ENCODE measurements at places on chromosomes 3 and 15.

DNA sequence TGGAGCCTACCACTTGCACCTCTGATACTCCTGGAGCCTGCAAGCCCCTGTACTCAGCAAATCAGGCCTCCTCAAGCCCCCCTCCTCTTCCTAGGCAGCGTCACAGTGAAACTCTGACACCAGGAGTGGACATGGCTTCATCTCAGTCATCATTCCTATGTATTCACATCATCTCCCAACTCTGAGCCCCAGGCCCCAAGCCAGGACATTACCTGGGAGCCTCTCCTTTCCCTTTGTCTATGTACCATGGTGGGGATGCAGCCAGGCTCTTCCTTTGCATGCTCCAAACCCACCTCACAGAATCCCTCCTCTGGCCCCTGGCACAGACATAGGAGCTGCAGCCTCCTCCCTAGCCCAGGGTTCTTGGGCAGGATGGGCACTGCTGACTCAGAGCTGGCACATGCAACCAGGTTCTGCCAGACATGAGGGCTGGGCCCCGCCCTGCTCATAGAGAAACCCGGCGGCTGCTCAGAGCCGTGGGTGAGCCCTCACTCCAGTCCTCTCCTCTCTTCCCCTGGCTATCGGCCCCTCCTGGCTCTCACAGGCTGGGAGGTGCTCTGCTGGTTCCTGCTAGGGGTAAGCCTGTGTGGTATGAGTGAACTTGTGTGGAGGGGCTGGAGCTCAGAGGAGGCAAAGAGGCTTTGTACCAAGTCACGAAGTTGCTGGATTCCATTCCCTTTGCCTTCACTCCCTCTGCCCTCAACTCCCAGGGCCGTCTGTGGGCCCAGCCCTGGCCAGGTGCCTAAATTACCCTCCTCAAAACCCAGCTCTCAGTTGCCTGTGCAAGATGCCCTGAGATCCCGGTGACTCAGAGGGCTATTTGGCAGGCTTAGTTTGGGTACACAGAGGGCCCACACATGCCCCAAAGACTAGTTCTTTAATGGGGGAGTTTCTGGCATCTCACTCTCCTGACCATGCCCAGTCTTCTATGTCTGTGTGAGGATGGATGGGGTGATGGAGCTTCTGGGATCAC lies 1.9 kb upstream of the PLCD1 start:
- peak; percentile 65 for DNase-seq

DNA sequence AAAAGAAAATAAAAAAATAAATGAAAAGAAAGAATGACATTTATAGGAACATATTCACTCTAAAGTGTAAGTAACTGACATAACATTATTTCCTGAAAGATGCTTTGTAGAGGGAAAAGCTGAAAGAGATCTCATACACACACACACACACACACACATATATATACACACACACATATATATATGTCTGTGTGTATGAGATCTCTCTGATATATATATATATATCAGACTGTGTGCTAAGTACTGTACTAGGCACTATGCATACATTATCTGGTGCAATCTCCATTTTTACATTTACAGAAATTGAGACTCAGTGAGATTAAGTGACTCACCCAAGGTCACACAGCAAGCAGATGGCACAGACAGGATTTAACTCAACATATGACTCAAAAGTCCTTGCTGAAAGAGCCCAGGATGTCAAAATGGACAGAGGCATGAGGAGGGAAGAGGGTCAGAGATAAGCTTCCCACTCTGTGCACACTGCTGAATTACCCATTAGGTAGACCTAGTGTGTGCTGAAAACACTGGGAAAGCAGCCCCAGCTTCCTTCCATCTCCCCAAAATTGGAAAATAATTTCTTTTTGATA lies 15.0 kb downstream of the BHLHE40 start:
- no peak for DNase-seq

DNA sequence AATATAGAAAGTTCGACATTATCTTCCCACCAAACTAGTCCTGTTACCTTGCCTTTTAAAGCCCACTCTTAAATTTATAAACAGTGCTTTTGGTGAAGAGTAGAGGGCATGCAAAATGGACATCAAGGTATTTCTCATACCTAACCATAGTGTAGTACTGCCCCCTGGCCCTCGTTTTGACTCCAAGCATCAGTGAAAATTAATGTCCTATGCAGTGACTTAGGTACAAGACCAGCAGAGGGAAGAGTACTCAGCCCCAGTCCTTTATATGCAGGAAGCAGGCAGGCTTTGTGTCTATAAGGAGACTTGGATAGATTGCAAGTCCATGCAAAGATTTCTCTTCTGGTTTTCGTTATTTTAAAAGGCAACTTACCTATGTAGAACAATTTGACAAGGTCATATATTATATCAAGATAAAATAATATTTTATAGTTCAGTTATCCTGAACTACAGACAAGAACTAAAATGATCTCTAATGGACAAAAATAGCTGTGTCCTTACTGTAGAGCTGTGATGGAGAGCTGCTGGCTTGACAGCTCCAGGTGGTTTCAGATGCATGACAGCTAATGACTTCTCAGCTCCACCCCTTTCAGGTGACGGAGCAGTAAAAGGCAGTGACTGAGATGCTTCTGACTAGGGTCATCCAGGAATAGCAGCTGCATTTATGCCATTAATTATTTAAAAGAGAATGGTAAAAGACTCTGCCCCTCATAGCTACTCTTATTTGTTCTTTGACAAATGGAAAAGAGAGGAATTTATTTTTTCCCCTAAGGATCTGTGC lies 646.1 kb downstream of the SQOR start:
- DNase-seq = no peak

DNA sequence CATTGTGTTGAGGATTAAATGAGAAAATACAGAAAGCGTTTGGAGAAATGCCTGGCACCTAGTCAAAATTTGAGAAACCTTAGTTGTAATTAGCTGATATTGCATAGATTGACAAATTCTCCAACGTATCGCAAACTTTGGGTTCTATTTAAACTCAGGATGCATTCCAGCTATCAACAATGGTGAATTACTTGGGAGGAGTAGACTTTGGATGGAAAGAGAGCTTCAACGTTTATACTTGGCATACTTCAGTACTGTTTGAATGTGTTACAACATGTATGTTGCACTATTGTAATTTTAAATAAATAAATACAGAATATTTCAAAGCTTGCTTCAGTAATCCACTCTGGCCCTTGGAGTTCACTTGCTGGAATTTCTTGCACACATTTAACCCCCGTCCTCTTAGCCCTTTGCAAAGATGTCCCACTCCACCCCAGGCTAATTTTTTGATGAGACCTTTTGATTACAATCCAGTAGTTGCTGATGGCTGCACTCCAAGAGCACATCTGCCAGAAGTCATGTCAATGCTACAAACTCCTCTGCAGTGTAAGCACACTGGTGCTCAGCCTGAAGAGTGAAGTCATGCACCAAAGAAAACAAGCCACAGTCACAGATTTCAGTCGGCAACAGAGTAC lies 4.7 kb upstream of the DIS3L start:
- no peak for DNase-seq

GRCh38 chr3:184619369-184619768 lies 57.8 kb downstream of the EPHB3 start:
- DNase-seq = no peak

GRCh38 chr15:89575656-89576416 lies 567 bp downstream of the TICRR start:
- DNase-seq = no peak

- no peak for DNase-seq
These were observed 91.5 kb upstream of the C3orf80 start for GRCh38 chr3:160133757-160134156.

GRCh38 chr3:54577313-54577712 lies 350.5 kb downstream of the LRTM1 start:
- no peak for DNase-seq

GRCh38 chr15:69132977-69133861 lies 27.2 kb upstream of the GLCE start:
- no peak for DNase-seq

GRCh38 chr3:53485675-53486403 lies 8.6 kb upstream of the CACNA1D start:
- no peak for DNase-seq

- DNase-seq = no peak
These were observed 26.8 kb downstream of the SLC6A6 start for GRCh38 chr3:14429237-14429636.

DNA sequence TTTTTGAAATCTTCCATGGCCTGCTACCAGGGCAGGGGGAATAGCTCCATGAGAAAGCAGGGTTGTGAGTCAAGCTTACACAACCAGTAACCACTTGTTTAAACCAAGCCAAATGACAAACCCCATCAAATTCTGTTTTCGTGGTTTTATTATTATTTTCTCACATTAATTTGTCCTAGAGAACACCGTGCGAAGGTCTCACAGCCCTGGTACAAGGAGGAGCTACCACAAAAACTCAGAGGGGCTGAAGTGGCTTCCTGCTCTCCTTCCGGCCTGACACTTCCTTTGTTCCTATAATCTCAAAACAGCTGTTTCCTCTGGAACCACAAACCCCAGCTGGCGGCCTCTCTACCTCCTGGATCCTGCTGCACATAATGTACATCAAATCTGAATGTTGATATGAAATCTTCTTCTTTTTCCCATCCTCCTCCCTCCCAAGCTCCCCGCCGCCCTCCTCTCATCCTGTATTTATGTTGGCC lies 375.9 kb downstream of the MCTP2 start:
- DNase-seq = no peak

DNA sequence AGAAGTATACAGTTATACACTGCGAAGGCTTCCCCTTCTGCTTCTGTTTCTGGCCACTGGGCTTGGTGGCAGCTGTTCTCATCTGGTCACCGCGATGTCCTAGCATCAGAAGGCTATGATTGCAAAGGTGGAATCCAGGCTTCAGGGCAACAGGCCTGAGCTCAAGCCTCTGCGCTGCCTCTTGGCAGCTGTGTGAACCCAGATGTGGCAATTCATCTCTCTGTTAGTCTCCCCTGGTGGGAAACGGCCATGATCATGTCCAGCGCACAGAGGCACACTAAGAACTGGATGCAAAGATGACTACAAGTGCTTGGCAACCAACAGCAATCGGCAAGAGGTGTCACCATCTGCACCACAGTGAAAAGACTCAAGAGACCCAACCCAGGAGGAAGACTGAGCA lies 78.9 kb downstream of the PCSK6 start:
- no peak for DNase-seq

GRCh38 chr3:133157716-133158115 lies 119.5 kb downstream of the TMEM108 start:
- no peak for DNase-seq

GRCh38 chr3:109926376-109926775 lies 589.0 kb upstream of the DPPA4 start:
- no peak for DNase-seq

GRCh38 chr15:77002954-77003912 lies 8.3 kb downstream of the PSTPIP1 start:
- DNase-seq = peak; percentile 80

DNA sequence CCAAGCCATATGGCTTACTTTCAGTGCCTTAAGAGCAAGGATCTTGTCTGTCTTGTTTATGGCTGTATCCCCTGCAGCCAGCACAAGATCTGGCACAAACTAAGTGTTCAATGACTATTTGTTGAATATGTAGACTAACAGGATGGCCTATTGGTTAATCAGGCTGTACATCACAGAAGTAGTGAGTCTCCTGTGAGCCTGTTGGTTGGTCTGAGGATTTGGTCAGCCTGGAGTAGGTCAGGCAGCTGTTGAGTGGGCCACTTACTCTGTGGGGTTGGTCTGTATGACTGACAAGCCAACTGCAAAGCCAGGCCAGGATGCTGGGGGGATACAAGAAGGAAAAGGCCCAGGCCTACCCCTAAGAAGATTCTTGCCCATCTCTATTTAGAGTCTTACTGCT lies 33.4 kb upstream of the CILP start:
- no peak for DNase-seq

DNA sequence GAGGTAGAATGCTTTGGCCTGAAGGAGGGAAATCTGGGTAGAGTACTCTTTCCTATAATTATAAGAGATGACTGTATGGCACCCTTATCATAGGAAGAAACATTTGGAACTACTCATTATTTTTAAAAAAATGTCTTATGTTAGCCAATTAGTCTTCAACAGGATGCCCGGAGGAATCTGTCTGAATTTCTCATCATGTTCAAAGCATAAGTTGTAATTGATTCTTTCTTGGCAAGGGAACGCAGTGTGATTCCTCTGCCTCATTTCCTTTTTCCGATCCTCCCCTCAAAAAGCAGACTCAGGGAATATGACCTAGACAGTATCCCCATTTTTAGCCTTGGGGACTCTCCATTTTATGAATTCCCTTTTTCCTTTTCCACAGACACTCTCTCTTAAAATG lies 165.1 kb downstream of the IL5RA start:
- no peak for DNase-seq

- no peak for DNase-seq
These were observed 22.6 kb upstream of the UMPS start for GRCh38 chr3:124707656-124708062.

- DNase-seq = no peak
These were observed 317.8 kb downstream of the LPP start for GRCh38 chr3:188471723-188472122.

- no peak for DNase-seq
These were observed 24.8 kb upstream of the BOC start for GRCh38 chr3:113186566-113186965.

- DNase-seq = no peak
These were observed 78.8 kb downstream of the SOX2 start for GRCh38 chr3:181790561-181790960.

- no peak for DNase-seq
These were observed 73.3 kb downstream of the SYNPR start for GRCh38 chr3:63351159-63352007.

GRCh38 chr3:106144030-106144429 lies 275.2 kb upstream of the CBLB start:
- DNase-seq = no peak

DNA sequence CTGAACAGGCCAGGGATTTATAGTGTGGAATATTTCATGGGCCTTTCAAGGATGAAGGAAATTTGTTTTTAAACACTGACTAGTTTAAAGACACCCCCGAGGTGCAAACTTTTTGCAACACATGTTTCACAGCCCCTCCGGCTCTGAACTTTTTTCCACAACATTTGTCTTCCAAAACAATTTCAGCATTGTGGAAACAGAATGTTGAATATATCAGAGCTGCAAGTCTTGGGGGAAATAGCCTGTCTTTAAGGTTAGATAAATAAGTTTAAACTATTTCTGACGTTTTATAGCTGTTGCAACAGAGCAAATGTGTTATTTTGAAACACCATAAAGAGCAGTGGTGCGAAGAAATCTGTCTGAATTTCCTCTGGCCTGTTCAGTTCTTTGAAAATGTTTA lies 229.2 kb upstream of the GOLGA6L4 start:
- DNase-seq = no peak

DNA sequence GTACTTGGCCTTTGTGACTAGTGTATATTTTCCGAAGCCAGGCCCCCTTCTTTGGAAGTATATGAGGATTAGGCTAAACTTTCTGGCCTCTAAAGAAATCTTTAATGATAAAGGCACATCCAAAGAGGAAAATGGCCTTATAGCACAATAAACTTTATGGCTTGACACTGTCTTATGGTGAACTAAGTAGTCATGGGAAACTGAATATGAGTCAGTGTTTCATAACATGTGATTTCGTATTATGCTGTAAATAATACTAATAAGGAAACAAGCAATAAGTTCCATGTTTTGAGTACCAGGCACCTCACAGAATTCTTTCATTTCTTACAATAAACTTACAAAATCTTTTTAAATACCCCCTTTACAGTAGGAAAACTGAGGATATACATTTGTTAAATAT lies 8.2 kb downstream of the ZPLD1 start:
- no peak for DNase-seq
